Large intestine (tissue), 12 donors: ENCODE measurements at places on chromosomes 11 and 22.
A peak's percentile ranks its signal among the peaks of the same experiment; 100 is the strongest.

DNA sequence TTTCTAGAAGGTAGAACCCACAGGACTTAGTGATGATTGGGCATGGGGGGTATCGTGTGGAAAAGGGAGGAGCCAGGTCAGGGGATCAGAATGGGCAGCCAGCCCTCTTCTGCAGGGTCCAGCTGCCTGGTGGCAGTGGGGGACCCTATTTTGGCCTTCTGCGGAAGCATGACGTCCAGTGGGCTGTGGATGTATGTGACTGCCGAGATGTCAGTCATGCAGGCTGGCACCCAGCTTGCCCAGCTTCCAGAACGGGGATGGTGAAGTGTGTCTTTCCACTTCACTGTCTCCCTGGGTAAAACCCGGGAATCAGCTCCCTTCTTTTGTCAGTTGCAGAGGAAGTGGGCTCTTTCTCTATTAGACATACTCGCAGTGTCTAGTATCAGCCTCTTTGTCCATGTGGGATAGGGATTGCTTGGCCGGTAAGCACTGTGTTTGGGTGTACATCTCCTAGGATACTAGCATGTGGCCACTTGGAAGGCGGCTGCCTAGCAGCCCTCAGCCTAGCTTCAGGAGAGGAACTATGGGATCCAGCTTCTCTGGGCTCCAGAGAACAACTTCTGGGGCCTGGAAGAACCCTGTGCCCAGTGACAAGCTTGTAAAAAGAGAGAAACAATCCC, 51.4 kb downstream of the GRIK4 start:
- no peak for DNase-seq

GRCh38 chr11:81070948-81071347, 1630.1 kb upstream of the TENM4 start:
- no peak for DNase-seq

GRCh38 chr11:72702577-72703241, 28.5 kb upstream of the PDE2A start:
- DNase-seq, result no peak

- DNase-seq, result no peak
These were observed 268.0 kb upstream of the KIRREL3 start for GRCh38 chr11:127268521-127268920.

DNA sequence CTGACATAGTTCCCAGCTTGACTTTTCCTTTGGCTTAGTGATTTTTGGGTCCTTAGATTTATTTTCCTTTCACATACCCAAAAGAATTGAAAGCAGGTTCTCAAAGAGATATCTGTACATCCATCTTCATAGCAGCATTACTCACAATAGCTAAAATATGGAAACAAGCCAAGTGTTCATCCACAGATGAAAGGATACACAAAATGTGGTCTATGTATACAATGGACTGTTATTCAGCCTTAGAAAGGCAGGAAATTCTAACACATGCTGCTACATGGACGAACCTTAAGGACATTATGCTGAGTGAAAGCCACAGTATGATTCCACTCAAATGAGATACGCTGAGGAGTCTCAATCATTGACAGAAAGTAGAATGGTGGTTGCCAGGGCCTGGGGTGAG, 171.8 kb downstream of the IGLL1 start:
- no peak for DNase-seq

GRCh38 chr22:40258501-40258915, 80.8 kb downstream of the TNRC6B start:
- DNase-seq, result peak; percentile 79

GRCh38 chr11:110490886-110491285, 61.1 kb downstream of the FDX1 start:
- no peak for DNase-seq

DNA sequence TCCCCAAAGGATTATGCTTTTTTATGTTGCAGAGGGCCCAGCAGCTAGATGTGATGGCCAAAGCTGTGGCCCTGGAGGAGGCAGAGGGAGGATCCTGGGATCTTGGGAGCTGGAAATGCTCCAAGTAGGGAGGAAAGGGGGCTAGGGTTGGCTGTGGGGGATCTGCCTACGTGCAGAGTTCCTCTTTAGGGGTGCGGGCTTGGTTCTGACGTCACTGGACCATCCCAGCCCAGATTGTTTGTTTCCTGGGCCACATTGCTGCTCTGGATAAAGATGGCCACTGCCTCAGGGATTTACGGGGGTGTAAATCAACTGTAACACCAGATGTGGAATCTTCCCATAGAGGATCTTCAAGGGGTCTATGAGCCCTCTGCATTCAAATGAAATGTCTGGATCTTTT, 110.3 kb upstream of the SYT13 start:
- DNase-seq, result no peak

DNA sequence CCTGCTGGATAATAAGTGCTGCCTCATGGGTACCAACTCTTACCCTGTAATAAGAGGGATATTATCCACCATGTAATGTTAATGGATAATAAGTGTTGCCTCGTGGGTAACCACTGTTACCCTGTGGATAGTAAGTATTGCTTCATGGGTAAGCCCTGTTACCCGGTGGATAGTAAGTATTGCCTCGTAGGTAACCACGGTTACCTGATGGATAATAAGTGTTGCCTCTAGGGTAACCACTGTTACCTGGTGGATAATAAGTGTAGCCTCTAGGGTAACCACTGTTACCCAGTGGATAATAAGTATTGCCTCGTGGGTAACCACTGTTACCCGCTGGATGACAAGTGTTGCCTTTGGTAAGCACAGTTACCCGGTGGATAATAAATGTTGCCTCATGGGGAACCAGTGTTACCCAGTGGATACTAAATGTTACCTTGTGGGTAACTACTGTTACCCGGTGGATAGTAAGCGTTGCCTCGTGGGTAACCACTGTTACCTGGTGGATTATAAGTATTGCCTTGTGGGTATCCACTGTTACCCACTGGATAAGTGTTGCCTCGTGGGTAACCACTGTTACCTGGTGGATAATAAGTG, 18.6 kb upstream of the NXPE4 start:
- no peak for DNase-seq

GRCh38 chr11:45001466-45002165, 50.9 kb upstream of the TP53I11 start:
- no peak for DNase-seq

DNA sequence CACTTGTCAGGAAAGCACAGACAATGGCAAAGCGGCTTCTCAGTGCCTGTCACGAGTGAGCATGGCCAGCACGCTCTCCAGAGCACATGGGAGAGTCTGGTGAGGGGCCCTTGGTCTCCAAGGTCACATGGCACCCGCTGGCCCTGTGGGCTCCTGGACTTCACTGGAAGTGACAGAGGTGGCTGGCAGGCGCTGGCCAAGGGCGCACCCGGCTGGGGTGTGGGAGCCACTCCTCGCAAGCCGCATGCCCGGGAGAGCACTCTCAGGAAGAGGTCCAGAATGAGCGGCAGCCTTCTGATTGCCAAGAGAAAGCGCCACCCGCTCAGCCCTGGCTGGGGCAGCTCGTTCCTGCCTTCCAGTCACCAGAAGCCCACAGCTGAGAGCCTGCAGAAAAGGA, 17.1 kb upstream of the MOB2 start:
- DNase-seq, result no peak

- DNase-seq, result no peak
These were observed 9.5 kb downstream of the HOATZ start for GRCh38 chr11:111524056-111524455.

GRCh38 chr22:43053176-43053575, 36.0 kb downstream of the TTLL1 start:
- DNase-seq, result no peak

- DNase-seq, result no peak
These were observed 16.0 kb upstream of the FNBP4 start for GRCh38 chr11:47783087-47783610.

DNA sequence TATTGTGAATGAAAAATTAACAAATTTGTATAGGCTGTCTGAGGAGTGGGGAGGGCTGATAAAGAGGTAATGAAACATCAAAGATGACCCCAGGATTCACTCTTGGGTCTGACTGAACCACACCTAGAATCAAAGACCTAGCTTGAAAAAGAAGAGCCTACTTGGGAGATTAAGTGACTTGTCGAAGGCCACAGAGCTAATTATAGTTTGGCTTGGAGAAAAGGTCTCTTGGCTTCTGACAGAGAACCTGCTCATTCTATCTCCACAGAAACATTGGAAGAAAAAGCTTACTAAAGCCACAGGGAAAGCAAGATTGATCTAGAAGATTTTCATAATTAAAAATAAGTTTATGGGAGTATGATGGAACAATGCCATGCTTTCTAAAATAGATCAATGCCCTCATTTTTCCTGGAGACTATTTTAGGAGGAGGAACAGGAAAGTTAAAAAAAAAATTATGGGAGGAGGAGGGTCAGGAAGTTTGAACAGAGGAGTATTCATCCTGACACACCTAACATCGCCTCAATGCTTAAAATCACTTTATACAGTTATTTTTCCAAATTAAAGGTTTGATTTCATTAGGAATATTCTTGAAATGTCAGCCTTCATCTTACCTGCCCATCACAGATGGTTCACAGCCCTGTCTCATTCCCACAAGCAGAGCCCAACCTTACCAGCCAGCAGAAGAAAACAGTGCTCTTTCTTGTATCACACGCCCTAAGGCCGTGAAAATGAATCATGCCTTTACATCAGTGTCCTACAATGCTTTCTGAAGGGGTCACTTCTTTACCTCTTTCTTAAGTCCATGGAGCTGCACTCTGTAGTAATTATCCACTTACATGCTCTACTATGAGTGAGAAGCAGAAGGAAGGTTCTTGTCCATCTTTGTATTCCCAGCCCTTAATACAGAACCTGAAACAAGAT, 231.1 kb upstream of the MPPED2 start:
- no peak for DNase-seq

GRCh38 chr11:2557381-2557780, 112.6 kb downstream of the KCNQ1 start:
- DNase-seq, result no peak

DNA sequence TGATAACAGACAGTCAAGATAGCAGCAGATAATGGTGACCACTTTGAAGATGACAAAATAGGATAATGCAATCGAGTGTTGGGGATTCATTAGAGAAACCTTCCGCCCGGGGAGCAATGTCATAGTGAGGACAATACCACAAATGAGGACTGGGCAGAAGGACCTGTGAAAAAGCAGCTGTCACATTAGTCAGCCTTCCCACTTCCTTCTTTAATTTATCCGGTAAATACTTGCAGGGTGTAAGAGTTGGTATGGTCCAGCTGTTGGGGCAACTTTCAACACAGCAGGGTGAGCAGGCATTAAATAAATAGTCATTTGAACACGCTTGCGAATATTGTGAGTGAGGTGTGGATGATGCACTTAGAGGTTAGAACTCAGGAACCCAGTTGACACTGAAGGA, 132.5 kb upstream of the KIRREL3 start:
- no peak for DNase-seq

GRCh38 chr22:32080904-32081303, 37.8 kb downstream of the SLC5A1 start:
- DNase-seq, result no peak

- DNase-seq, result no peak
These were observed 149.7 kb downstream of the CTTN start for GRCh38 chr11:70547821-70548670.
